Amygdala (tissue), 56 donors: ENCODE measurements at places on chromosomes 4 and X.

- DNase-seq = no peak
Observed at GRCh38 chr4:97911236-97911906, 231.9 kb downstream of the STPG2 start.

DNA sequence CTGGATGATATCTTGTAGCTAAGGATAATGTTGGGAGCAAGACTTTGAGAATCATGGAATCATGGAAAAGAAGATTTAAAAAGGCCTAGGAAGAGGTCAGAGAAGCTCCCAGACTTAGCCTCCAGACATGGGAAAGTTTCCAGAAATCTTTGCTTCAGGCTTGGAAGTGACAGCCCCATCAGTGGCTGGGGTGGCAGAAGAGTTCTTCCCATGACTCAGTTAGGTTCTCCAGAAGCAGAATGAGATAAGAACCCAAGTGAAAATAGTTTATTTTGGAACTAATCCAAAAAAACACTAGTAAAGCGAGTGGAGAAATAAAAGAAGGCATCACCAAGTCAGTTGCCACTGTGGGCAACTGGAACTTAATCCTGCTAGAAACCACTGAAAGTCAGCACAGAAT, 506.9 kb downstream of the MID1IP1 start:
- no peak for DNase-seq

- DNase-seq = no peak
Observed at GRCh38 chr4:1342003-1342402, 5.0 kb upstream of the UVSSA start.

GRCh38 chr4:621296-622070, 3.9 kb upstream of the PDE6B start:
- no peak for DNase-seq

DNA sequence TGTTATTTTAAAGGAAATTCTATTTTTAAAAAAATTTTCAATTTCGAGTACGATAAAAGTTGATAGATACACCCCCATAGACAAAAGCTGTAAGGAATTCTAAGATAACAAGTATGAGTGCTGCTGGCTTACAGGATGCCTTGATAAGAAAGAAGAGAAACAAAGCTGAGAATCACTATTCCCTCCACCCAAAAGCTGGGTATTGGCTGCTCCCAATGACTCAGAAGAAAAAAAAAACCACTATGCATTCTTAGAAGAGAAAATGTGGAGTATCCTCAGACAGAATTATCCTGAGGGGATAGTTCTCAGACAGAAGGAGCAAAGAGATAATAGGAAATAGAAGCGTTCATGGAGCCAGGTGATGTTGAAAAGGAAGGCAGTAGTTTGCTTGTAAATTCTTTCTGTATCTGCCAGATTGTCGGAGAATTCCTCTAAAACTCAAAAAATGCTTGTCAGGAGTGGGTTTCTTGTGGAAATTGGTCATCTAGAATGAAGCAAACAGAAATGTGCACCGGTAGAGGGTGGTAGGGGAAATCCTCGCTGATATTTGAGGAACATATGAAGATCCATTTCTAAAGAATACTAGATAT, 217.5 kb upstream of the ADAMTS3 start:
- DNase-seq = no peak

GRCh38 chr4:176676901-176677300, 115.8 kb downstream of the VEGFC start:
- DNase-seq = no peak

GRCh38 chr4:163161536-163162205, 5.0 kb downstream of the NAF1 start:
- no peak for DNase-seq

- DNase-seq = no peak
Observed at GRCh38 chrX:45422216-45422925, 221.7 kb upstream of the DIPK2B start.

DNA sequence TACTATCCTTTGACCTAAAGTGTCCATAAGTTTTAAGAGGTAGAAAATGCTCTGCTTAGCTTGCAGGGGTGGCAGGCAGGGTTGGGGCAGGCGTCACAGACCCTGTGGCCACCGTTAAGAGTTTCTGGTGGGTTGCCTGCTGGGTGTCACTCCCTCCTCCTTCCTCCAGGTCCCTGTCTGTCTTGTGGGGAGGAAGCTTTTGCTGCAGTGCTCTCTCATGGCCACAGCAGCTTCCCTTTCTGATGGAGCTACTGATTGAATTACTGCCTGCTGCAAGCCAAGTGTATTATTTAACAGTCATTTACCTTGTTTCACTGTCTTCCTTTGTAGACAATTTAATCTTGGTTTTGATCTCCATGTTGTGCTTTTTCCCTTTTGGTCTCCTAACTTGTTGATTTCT, 384.6 kb downstream of the IDS start:
- DNase-seq = no peak
